AML-193 (cell line): ENCODE measurements at places on chromosomes 11 and 22.

- DNase-seq, result no peak
Measured at GRCh38 chr11:134945993-134946392, 534.0 kb upstream of the B3GAT1 start.

DNA sequence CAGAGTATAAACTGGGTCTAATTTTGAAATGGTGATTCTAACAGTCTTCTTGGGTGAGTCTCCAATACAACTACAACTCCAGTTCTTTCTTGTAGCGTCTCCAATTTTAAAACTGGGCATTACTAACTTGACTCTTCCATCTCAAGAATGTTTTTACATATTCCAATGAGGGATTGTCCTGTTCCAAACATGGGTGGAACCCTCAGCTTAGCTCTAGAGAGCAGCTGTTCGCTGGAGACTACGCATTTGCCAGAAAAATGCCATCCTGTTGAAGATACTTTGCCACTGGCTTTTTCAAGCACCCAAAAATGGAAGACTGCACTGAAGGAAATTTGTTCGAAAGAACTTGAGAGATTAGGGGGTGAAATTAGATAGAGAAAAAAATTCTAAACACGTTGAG lies 870.0 kb downstream of the NTM start:
- no peak for DNase-seq

GRCh38 chr11:13327421-13327820 lies 49.8 kb downstream of the BMAL1 start:
- DNase-seq, result no peak

DNA sequence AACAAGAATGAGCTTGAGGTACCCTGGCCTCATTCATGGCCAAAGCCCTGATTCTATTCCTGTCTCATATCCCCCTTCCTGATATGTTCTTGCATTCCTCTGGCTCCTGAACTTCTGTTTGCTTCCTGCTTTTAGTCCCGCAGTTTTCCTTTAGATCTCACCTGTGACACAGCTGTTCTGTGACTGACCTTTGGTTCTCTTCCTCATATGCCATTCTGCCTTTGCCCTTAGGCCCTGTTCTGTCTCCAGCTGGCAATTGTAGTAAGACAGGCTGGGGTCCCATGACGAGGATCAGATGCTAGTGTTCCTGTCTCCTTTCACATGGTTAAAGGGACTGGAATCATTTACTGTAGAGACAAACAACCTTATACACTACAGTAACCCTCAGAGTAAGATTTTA lies 59.0 kb upstream of the PDE3B start:
- DNase-seq, result no peak

DNA sequence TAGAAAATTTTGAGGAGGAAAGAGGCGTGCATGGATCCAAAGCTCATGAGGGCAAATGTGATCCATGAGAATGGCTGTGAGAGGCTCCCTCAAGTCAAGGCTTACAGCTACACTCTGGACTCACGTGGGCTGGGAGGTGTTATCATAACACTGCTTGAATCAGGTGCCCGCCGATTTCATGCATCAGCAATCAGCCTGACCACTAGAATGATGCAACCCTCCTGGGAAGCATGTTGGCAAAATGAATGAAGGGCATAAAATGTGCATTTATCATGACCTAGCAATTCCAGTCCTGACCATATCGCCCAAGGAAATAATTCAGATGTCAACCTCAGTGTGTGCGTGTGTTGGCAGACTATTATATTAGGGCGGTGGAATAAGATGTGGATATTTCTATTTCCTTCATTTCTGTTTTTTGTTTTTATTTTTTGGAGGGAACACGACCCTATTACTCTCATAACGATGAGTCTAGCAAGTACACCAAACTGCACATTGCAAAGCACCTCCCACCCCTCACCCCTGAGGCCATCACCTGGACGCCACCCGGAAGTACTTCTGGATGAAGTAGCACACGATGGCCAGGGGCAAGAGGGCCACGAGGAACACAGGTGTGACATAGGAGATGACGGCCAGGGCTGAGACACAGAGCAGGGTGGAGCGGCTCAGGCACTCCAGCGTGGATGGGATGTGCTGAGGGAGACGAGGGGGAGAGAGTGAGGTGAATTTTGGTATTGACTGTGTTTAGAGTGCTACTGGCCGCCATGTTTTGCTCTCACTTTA lies 15.7 kb upstream of the KCNJ11 start:
- no peak for DNase-seq

DNA sequence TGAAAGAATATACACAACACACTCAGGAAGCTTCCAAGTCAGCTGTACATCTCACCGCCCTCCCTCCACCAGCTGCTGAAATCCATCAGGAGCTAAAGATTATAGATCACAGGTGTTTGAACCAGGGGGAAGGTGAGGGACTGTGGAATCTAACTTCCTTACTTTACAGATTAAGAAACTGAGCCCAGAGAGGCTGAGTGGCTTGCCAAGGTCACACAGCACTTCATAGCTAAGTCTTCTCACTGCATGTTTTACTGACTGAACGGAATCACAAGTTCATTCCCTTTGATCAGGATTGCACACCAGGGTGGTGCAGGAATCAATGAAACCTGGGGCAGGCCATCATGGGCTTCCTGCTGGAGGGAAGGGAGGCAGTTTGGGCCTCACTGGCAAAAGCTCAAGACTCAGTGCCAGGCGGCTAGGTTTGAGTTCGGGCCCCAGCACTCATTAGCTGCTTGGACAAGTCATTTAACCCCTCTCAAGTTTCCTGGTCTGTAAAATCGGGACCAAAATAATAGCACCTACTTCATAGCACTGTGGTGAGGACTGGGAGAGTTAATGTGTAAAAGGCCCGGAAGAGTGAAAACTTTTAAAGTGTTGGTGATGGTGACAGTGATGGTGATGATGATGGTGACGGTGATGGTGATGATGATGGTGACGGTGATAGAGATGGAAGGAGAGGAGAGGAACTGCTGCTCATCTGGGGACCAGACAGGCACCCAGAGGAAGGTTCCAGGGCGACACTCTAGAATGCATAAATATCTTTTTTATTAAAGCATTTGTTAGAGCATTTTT lies 8.2 kb downstream of the CD5 start:
- DNase-seq, result no peak

DNA sequence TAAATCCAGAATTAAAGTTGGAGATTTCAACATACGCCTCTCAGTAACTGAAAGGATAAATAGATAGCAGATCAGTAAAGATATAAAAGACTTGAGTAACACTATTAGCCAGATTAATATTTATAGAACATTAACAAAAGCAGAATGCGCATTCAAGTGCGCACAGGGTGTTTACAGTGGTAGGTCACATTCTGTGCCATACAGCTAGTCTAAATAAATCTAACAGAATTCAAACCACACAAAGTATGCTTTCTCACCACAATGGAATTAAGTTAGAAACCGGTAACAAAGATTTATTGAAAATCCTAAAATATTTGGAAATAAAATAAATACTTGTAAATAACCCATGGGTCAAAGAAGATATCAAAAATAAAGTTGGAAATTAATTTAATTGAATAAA lies 341.0 kb downstream of the DYNC2H1 start:
- DNase-seq, result no peak

- no peak for DNase-seq
Measured at GRCh38 chr11:2983908-2984307, 8.2 kb downstream of the NAP1L4 start.

DNA sequence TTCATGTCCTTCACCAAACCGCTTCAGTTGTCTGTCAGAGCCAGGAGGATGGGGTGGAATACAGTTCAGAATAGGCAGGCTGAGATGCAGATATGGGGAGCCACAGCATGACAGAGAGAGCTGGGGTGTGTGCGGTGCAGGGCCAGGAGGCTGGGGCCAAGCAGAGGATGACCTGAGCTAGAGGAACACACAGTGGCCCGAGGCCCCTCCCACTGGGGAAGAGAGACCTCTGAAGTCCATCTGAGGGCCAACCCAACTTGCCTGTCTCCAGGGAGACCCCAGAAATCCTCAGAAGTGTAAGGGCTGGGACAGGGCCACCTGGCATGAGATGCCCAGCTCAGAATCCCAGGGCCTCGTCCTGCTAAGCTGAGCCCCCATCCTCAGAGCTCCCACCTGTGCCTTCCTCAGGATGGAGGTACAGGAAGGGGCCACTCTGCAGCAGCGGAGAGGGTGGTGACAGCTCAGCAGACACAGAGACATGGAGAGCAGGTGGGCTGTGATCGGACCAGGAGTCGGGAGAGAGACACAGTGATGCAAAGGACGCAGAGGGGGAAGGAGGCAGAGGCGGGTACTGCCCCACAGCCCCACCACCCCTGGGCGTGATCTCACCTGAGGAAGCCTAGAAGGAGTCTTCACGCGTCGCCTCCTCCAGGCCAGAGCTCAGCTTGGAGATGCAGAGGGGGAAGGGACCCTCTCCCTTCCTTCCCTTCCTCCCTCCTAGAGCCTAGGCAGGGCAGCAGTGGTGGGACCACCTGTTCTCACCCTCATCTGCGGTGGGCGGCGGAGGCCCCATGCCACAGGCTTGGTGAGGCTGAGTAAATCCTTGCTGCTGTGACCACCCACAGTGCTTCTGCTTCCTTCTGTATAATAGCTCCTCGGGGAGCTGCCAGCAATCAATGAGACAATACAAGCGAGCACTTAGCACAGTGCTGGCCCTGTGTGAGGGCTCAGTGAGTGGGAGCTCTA lies 9.1 kb upstream of the TUB start:
- DNase-seq, result no peak

DNA sequence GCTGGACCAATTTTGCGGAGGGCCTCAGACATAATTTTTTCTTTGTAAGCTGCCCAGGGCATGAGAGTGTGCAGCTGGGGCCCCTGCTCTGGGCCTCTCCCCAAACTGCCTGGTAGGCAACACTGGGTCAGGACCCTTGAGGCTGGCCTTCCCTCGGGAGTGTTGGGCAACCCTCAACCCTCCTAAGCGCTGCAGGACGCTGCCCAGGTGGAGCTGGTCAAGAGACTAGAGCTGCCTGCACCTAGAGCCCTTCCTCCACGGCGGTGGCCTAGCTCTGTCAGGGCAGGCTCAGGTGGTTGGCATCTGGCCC lies 505 bp upstream of the TMEM132A start:
- no peak for DNase-seq

- DNase-seq, result no peak
Measured at GRCh38 chr11:115224551-115224950, 279.7 kb downstream of the CADM1 start.

DNA sequence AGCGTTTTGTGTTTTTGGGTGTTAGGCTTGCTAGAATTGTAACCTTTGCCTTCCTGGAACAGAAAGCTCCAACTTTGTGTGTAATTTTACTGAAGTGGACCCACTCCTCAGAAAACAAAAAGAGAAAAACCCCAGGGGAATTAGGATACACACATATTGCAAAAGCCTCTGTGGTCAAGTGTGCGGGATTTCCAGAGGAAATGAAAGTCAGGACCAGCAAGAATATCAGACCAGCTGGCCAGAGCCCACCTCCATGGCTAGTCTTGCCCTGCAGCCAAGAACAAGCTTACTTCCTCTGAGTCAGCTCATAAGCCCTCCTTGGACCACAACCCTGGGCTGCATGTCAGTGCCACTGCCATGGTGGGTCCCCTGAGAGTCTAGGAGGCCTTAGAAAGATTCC lies 37.0 kb upstream of the FTH1 start:
- DNase-seq, result no peak

GRCh38 chr11:269146-269890 lies 8.9 kb upstream of the NLRP6 start:
- peak; percentile 84 for DNase-seq
